ENCODE measurements at places on chromosomes 12 and 14. TPM values are rescaled to one million over a fixed set of nuclear protein-coding genes. Genes with fewer than 3 reads are reported as not detected.

Gene PIP4P1
- total RNA-seq, result 27.5 TPM

Gene PLEKHG7
- not detected for total RNA-seq

Gene P2RX7
- total RNA-seq, result 5.0 TPM

Gene NOVA1
- total RNA-seq, result 12.1 TPM

GRCh38 chr14:61125867-61126572 is 145.0 kb downstream of the SLC38A6 start:
- DNase-seq, result no peak

GRCh38 chr12:89166121-89166520 is 186.2 kb downstream of the DUSP6 start:
- DNase-seq, result no peak

GRCh38 chr12:68580911-68581310 is 29.8 kb upstream of the RAP1B start:
- DNase-seq, result no peak

Data from posterior vena cava (tissue), 2 donors.